ENCODE measurements at places on chromosomes 16 and 17.

DNA sequence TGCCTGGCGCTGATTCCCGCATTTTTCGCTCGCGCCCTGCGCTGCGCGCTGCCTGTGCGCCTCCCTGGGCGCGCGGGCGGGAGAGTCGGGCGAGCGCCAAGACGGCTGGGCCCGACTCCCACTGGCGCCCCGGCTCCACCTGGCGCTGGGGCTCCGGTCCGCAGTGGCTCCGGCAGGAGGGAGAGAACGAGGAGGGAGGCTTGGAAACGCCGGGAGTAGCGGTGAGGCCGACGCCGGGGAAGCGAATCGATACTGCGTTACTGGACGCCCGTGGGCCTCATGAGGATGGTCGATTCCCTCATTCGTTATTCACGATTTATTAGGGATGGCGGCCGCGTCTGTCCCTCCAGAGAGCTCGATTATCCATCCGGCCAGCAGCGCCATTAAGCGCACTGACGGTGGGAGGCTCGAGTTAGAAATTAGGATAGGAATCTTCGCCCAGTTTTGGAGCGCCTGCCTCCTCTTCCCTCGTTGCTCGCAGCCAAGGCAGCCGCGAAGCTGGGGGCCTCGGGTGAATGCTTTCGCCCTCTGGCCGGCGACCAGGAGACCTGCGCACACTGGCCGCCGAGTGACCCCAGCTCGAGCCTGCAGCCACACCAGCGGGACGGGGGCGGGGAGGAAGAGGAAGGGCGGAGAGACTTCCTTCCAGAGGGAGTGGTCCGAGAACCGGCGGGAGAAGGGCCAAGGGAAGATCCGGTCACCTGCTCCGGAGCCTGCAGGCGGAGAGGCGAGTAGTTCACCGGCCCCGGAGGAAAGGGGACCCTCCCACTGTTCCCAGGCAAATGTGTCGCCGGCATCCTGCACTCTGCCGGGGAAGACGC is 1.3 kb upstream of the PCGF2 start:
- peak; percentile 83 for DNase-seq

GRCh38 chr16:22874394-22874793 is 60.4 kb downstream of the HS3ST2 start:
- DNase-seq: no peak

DNA sequence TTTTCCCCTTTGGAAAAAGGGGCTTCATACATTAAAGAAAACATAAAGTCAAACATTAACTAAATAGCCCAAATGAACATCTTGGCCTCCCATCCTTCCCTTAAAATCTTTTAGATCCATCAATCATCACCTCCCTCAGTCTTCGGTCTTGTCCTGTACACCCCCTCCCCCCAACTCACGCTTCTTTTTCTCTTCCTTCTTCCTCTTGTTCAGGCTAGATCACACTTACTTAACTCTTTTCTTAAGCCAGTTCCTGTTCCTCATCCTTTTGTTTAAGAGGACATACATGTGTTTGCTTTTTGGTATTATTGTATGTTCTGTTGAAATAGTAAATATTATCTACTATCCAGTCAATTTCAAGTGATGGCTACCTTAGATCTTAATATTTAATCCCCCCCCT is 5.5 kb downstream of the MFSD6L start:
- DNase-seq: no peak

DNA sequence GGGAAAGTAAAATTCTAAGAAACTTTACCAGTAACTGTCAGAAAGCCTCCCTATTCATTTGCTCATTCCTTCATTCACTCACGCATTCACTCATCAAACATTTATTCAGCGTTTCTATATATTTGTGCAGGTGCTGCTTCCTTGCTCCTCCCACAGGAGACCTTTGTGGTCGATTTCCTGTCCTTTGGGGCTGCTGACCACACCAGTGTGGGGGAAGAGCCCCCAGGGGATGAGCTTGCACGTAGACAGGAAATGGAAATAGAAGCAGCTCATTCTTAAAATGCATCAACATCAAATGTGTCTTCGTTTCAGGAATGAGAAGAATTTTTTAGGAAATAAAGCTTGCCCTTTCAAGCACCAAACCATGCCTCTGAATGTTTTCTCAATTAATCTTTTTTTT is 9.6 kb downstream of the PIK3R6 start:
- DNase-seq: peak; percentile 76

GRCh38 chr16:57377080-57377841 is 5.0 kb downstream of the CX3CL1 start:
- peak; percentile 6 for DNase-seq

DNA sequence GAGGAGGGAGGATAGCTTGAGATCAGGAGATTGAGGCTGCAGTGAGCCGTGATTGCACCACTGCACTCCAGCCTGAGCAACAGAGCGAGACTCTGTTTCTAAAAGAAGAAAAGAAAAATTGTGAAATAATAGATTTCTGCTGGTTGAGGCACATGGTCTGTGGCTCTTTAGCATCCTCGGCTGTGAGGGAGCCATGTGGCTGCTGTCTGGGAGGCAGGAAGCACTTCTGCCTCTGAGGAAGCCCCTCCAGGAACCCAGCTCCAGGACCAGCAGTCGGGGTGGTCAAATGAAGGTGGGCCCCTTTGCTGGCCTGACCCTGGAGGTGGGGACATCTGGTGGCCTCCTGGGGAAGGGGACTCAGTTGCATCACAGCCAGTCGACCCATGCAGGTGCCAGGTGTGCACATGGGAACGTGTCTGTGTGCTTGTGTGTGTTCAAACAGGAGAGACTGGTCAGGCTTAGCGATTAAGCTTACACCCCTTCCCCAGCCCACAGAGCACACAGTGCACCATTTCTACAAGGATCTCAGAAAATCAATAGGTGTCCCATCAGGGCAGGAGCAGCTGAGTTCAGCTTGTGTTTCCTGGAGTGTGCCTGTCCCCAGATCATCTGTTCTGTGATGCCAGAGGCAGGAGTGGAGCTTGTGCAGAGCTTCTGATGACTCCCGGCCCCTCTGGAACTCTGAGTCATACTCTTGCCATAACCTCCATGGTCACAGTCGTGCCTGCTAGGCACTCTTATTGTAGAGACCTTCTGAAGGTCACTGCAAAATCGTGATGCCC is 24.3 kb upstream of the MGAT5B start:
- no peak for DNase-seq

DNA sequence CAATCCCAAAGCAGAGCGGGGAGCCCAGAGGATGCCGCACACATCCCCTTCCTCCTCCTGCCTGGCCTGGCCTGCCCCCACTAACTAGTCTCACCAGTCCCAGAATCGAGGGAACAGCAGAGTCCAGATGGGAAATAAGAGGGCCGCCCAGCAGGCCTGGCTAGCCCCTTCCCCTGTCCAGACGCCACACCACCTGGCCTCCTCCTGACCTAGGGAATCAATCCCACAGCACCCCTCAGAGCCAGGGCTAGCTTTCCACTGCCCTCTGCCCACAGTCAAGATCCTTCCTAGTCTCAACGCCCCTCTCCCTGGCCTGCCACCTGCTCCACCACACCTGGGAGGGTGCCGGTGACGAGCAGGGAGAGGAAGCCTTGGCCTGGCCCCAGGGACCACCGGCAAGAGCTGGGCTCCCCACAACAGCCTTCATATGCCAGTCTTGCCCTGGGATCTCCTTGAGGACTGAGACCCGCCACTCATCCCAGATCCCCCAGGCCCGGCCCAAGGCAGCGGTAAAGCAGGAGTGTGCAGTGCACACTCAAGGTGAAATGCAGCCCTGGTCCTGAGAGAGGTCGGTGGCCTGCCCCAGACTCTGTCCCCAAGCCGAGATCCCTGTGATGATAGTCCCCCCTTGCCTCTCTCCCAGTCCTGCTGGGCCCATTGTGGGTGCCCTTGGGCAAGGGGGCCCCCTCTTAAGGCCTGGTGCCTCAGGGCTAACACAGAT is 27.9 kb downstream of the KATNB1 start:
- DNase-seq: no peak

- DNase-seq: no peak
These were observed 21.2 kb downstream of the EPN2 start for GRCh38 chr17:19258371-19258770.

Measured in cardiac muscle cell (in vitro differentiated cells and primary cell).